Stimulated activated CD4-positive, alpha-beta T cell treated with anti-CD3 and anti-CD28 coated beads, Interleukin-1b, Interleukin-23, amount 100 ng/mL, for 48 hours (primary cell): ENCODE measurements at places on chromosomes 4 and X.

DNA sequence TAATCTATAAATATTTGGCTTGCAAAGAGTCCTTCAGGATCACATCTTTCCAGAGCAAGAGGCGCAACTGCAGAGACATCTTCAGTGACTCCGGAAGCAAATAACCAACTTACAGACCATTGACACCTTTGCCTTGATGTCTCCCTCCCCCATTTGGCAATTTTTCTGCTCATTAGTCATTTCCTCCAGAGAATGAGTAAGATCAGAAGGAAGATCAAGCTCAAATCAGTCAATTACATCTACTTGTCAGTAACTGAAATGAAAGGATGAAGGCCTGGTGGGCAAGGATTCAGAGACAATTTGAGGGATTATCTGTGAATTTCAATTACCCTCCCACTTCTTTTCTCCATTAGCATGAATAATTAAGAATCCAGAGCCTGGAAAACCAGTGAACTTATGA is 665.6 kb upstream of the CPEB2 start:
- no peak for DNase-seq

DNA sequence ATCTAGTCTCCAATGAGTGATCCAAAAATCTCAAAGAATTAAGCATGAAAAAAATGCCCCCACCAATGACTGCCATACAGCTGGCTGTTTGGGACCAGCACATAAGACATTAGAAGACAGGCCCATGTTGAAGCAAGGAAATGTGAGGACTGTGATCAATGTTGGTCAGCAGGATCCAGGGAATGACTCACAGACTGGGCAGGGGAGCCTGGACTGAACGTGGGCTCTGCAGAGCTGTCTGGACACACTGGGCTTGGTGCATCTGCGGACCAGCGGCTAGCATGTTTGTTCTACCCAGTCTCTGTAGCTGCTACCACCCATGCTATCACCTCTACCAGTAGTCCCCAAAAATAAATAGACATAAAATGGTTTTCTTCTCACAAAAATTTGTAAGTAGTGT is 108.6 kb downstream of the PALLD start:
- DNase-seq, result no peak

GRCh38 chrX:17662391-17662790 is 74.9 kb upstream of the SCML1 start:
- DNase-seq, result no peak

DNA sequence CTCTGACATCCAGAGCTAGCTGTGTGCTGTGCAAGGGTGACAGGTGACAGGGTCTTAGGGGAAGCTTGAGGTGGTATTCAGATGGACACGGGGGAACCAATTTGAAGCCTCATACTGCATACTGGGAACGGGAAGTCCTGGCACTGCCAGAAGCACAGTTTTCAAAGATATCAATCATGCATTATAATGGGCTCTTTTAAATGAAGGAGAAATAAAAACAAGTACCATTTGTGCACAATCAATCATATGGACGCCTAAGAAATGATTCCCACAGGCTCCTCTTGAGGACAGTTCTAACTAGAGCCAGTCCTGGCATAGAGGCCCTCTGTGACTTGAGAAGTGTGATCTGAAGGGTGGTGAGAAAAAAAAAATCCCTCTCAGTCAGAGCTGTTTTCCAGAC is 50.9 kb downstream of the TSC22D3 start:
- DNase-seq, result no peak

DNA sequence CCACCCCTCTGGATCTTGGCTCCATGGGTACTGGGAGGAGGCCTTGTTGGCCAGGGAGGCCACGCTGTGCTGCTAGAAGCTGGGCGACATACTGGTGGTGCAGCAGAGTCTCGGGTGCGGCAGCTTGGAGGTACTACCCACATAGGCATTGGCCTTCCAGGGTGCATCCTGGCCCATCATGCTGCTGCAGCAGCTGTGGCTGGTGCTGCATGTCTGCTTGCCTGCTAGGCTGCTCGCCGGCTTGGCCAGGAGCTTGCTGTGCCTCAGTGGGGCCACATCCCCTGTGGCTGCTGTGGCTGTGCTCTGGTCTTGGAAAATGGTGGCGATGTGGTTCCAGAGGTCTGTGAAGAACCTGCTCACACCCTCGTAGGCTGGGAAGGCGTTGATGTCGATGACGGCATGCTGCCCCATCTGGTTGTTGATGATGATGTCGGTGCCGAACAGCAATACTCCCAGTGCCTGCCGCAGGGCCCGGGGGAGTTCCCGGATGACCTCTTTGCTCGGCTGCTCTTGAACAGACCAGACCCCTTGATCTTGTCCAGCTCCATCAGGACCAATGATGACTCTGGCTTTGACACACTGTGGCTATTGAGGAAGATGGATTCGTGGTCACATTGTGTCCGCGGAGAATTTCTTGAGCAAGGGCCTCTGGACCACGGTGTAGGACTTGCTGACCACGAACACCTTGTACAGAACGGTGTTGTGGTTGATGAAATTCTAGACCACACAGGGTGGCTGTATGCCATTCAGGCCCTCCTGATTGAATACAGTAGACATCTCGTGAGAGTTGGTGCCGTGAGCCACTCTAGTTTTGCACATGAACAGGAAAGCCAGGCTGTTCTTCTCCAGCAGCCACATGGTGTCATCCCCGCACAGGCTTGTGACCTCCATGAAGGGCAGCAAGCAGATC is 11.8 kb downstream of the RBM10 start:
- DNase-seq, result no peak

GRCh38 chr4:25722964-25723363 is 67.3 kb downstream of the SLC34A2 start:
- DNase-seq, result no peak

DNA sequence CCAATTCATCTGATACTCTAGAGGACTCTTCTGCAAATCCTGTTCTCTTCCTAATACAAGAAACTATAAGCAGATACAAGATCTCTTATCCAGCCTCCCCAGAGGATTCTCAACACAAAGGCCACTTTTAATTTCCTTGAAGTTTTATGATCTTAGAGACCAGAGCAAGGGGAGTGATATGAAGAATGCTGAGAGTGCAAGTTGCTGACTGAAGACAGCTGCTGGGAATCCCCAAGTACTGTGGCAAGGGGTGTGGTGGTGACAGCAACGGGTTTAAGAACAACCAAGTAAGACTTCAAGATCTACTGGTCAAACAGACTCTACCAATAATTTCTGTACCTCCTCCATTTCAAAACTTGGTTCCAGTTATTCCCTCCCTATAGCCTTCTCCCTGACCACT is 7.0 kb downstream of the AMMECR1 start:
- DNase-seq, result peak; percentile 35

GRCh38 chrX:126550816-126551215 is 1.8 kb downstream of the DCAF12L1 start:
- DNase-seq, result no peak

- DNase-seq, result peak; percentile 34
These were observed 45.8 kb downstream of the BCORL1 start for GRCh38 chrX:130028196-130028595.

GRCh38 chr4:91302120-91302519 is 1001.6 kb upstream of the GRID2 start:
- DNase-seq, result no peak

DNA sequence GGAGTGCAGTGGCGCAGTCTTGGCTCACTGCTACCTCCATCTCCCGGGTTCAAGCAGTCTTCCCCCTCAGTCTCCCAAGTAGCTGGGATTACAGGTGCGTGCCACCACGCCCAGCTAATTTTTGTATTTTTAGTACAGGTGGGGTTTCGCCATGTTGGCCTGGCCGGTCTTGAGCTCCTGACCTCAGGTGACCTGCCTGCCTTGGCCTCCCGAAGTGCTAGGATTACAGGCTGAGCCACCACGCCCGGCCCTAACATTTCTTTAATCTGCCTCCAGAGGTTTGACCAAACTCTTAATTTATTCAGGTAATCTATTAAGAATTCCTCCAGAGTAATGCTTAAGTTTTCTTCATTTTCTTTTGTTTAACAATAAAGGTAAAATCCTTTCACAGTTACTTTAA is 171.0 kb downstream of the RAPGEF2 start:
- DNase-seq, result no peak

GRCh38 chr4:152156442-152156841 is 379.4 kb downstream of the FBXW7 start:
- no peak for DNase-seq

DNA sequence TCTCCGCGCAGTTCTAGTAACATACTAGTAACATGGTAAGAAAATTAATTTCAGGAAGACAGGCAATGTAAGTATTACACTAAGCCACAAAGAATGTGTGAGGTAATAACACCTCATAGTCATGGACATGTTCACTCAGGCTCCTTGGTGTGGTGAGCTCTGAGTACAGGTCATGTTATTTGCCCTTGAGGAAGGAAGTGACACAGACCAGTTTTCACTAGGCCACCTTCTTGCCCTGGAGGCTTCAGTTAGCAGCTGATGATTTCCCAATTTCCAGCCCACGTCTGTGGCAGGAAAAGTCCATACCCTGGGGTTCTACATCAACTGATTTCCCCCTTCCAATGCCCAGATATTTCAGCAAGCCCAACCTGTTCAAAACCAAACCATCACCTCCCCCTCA is 6.7 kb downstream of the APOO start:
- DNase-seq, result peak; percentile 2

- no peak for DNase-seq
These were observed 16.3 kb downstream of the ARX start for GRCh38 chrX:24999511-24999910.
